ENCODE measurements at places on chromosomes 12 and 14.

DNA sequence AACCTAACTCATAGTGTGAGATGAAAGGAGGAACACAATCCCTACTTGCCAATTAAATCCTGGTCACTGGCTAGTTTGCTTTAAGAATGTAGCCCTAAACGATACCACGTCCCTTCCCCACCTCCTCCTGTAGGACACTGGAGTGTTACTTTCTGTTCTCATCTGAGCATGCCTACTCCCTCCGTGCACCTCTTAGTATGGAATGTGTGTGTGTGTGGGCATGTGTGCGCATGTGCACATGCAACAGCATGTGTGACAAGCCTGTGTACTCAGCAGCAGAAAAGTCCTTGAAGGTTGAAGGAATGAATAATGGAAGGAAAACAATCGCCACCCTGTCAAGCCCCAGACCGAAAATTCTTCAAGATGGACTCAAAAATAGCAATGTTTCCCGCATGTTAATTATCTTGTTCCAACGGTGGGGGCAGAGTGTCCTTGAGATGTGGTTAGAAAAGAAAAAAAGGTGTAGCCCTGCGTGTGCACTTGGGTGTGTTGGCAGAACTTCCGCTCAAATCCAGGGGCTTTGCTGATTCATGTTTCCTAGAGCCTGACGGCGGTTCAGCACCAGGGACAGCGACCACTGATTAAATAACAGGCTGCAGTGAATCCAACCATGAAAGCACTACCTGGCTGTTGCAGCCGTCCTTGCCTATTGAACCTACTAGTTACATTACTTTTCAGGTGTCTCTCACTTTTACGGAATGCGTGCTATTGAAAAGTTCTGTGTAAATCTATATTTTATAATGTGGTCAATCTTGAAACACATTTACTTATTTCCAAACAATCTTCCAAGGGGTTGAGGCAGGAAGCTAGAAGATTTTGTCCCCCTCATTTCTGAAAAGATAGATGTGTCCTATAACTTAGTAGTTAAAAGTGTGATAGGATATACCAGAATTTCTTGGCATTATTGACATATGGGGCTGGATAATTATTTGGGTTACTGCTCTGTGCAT lies 79.8 kb downstream of the SRRM4 start:
- DNase-seq = no peak

- no peak for DNase-seq
Observed at GRCh38 chr12:62581288-62582064, 114.8 kb downstream of the MON2 start.

DNA sequence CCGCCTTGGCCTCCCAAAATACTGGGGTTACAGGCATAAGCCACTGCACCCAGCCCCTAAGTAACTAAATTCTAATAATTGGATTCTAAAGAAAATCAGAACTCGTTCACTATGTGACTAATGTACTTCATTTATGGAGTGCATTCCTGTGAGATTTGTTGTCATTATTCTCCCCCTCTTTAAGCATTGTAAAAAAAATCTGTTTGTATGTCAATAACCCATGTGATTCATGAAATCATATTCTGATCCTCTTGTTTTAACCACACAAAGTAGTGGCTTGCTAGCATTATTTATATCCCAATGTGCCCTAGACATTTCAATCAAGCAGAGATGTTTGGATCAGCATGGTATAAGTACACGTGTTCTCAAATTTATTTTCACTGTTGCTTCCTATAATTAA lies 78.2 kb upstream of the OSBPL8 start:
- no peak for DNase-seq

GRCh38 chr12:65816086-65816485 lies 8.2 kb upstream of the HMGA2 start:
- no peak for DNase-seq

DNA sequence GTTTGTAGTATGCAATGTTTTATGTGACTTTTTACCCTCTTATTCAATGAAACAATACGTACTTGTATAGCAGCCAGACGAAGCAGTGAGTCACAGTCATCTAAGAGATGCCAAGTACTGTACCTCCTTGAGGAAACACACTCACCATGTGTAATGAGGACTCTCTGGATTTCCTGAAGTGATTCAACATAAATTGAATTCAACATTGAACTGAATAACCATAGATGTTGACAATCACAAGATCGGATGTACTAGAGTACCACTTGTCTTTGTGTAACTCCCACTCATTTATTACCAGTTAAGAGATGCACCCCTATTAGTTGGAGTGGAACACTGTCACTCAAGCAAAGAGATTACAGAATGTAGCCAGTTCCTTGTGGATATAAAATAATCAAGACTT lies 175.2 kb upstream of the HMGA2 start:
- DNase-seq = no peak

GRCh38 chr12:109758426-109759420 lies 45.1 kb downstream of the FAM222A start:
- DNase-seq = no peak

- DNase-seq = no peak
Observed at GRCh38 chr12:45205165-45205825, 10.6 kb upstream of the ANO6 start.

DNA sequence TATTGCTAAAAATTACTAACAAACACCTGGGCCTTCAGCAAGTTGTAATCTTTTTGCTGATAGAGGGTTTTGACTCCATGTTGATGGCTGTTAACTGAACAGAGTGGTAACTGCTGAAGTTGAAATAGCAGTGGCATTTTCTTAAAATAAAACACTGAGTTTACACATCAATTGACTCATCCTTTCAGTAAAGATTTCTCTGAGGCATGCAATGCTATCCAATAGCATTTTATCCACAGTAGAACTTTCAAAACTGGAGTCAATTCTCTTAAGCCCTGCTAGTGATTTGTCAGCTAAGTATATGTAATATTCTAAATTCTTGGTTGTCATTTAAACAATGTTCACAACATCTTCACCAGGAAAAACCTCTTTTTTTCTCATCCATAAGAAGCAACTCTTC lies 59.5 kb downstream of the CMAS start:
- no peak for DNase-seq

DNA sequence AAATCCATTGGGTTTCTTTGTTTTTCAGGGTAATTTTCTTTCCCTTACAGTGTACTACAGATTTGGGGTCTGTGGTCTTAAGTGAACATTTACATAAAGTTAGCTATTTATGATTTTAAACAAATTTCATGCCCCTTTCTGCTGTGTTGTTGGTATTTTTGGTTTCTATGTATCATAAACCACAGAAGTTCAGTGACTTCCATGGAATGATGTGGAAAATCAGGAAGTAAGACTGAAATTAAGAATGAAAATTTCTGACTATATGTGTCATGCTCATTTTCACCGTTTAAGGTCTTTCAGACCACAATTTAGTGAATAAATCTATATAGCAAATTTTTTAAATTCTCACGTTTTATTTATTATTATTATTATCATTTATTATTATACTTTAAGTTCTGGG lies 31.7 kb downstream of the ETV6 start:
- no peak for DNase-seq

GRCh38 chr12:40262657-40263056 lies 37.9 kb downstream of the LRRK2 start:
- no peak for DNase-seq

DNA sequence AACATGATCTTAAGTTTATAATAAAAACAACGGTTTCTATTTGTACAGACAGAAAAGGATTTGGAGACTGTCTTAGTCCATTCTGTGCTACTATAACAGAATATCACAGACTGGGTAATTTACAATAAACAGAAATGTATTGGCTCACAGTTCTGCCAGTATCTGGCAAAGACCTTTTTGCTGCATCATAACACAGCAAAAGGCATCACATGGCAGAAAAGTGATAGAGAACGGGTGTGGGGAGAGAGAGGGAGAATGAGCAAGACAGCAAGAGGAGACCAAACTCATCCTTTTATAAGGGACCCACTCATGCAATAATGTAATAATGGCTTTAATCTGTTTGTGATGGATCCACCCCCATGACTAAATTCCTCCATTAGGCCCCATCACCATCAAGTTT lies 17.0 kb upstream of the NUDT4 start:
- DNase-seq = no peak

- DNase-seq = peak; percentile 9
Observed at GRCh38 chr14:89283327-89284060, 133.5 kb downstream of the FOXN3 start.

GRCh38 chr12:56894698-56895368 lies 39.4 kb downstream of the SDR9C7 start:
- no peak for DNase-seq

- DNase-seq = peak; percentile 29
Observed at GRCh38 chr12:109544955-109545531, 28.3 kb downstream of the MMAB start.

GRCh38 chr14:72237722-72238666 lies 305.8 kb downstream of the RGS6 start:
- DNase-seq = no peak

GRCh38 chr12:102527171-102527720 lies 46.9 kb upstream of the IGF1 start:
- no peak for DNase-seq

DNA sequence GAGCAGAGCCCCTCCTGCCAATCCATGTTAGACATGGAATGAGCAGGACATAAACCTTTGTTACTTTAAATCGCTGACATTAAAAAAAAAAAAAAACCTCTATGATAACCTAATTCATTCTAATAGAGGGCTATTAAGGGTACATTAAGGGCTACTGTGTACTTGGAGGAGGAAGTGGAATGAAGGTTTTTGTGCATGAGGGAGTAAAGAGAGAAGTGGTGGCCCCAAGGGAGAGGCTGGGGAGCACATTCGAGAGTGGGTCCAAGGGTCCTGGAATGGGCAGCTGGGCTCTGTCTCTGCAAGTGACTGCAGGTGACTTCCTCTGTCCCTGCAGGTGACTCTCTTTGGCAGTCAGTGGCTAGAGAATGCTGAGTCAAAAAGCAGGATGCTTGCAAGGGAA lies 32.1 kb upstream of the PTGDR start:
- DNase-seq = no peak

- no peak for DNase-seq
Observed at GRCh38 chr12:94074980-94075629, 73.3 kb upstream of the PLXNC1 start.

GRCh38 chr12:12365446-12365802 lies 8.5 kb downstream of the BORCS5 start:
- DNase-seq = no peak

GRCh38 chr14:103892247-103892646 lies 36.0 kb upstream of the TDRD9 start:
- no peak for DNase-seq

DNA sequence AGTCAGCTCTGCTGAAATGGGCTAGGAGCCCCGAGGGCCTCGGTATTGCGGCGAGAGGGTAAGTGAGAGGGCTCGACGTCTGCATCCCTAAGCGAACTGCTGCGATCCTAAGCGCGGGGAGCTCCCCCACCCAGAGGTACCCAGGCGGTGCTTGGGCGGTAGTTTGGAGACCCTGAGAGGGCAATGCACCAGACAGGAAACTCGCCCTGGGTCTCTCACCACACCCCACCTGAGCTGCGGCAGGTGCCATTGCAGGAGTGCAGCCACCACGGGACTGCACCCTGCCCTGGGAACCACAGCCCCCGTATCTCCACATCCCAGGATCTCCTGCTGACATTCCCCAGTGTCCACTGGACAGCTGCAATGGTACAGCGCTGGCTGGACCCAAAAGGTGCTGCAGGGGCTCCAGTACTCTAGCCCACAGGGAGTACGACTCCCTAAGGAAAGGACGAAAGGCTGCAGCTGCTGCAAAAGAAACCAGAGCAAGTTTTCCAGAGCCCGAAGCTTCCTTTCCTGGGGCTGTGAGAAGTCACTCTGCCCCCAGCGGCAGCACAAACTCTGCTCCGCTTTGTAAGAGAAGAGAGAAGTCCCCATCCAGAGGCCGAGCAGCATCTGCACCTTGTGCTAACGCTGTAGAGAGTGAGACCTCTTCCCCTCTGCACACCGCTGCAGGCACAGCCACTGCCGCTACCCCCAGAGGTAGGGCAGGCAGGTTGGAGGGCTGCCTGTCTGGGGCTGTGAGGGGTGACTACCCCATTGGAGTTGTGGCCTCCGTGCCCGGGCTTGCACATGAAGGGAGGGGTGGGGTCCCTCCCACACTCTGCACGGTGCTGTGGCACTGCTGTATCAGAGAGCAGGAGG lies 31.1 kb upstream of the MON2 start:
- DNase-seq = no peak
